ENCODE measurements at places on chromosomes 6 and 20.

GRCh38 chr20:35551503-35551902 lies 9.6 kb downstream of the ERGIC3 start:
- no peak for DNase-seq

DNA sequence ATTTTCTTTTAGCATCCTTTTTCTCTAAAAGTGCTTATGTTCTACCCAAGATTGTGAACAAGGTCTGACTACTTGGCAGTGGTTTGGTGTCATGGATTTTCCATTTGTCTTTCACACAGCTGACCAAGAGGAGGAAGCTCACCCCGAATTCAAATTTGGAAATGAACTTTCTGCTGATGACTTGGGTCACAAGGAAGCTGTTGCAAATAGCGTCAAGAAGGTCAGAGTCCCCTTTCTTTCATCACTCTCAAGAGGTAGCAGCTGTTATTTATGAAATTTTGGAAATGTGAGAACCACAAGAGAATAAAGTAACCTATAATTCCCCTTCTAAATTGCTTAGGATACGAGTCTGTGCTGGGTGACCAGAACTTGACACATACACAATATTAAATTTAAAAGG lies 113.0 kb upstream of the LAMP5 start:
- no peak for DNase-seq

- no peak for DNase-seq
Measured at GRCh38 chr6:74044417-74045096, 348.6 kb downstream of the CD109 start.

GRCh38 chr20:34535857-34536256 lies 19.6 kb downstream of the DYNLRB1 start:
- DNase-seq, result no peak

GRCh38 chr6:159973951-159974350 lies 5.1 kb downstream of the IGF2R start:
- no peak for DNase-seq

DNA sequence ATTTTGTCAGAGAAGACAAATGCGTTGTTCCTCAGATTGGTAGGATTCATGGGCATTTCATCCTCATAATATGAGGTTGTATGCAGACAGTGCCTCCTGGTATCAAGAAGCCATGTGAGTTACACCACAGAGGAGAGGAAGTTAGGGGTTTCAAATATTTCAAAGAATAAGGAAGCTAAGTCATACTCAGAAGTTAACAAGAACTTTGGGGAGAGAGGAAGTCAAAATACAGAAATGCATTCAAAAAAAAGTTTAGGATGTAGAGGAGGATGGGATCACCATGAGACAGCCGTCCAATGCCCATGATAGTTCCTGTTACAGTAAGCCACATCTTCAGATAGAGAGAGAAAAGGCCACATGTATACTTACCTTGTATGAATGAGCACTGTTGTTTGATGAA lies 22.3 kb downstream of the HLA-DOB start:
- DNase-seq, result no peak

- DNase-seq, result no peak
Measured at GRCh38 chr6:18240230-18240629, 24.1 kb downstream of the DEK start.

GRCh38 chr6:75171986-75172385 lies 33.9 kb downstream of the COL12A1 start:
- DNase-seq, result no peak

DNA sequence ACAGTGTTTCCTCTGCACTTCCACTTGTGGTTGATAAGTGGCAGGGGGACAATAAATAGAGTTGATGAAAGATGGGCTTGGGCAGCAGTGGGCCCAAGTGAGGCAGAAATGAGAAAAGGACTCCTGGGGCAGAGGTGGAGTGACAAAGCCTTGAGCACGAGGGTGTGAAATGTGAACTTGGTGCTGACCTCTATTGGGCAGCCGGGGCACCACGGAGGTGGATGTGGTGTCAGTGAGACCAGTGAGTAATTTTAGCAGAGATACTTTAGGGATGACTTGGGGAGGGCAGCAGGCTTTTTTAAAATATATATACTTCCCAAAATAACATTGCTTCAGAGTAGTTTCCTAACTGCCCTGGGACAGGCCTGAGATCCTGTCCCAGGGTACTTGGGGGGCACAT lies 30.6 kb upstream of the MYLK2 start:
- DNase-seq, result no peak

DNA sequence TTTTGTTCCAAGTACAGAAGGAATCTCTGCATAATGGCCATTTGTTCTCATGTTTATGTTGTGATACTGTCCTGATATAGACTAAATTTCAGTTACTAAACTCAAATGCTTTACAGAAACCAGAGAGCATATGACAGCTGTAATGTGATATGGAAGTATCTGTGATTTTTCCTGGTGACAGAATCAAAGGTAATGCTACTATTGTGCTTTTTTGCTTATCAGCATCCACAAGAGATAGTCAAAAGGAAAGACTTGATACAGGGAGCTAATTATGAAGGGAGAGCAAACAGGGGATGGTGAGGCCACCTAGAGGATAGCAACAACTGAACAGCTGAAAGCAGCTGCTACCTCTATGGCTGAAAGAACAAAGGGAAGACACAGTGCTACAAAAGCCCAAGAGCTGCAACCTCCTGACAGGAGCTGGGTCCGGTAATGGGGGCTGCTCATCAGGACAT lies 181.4 kb downstream of the PHF3 start:
- no peak for DNase-seq

GRCh38 chr20:57618091-57618763 lies 2.0 kb downstream of the ZBP1 start:
- no peak for DNase-seq

DNA sequence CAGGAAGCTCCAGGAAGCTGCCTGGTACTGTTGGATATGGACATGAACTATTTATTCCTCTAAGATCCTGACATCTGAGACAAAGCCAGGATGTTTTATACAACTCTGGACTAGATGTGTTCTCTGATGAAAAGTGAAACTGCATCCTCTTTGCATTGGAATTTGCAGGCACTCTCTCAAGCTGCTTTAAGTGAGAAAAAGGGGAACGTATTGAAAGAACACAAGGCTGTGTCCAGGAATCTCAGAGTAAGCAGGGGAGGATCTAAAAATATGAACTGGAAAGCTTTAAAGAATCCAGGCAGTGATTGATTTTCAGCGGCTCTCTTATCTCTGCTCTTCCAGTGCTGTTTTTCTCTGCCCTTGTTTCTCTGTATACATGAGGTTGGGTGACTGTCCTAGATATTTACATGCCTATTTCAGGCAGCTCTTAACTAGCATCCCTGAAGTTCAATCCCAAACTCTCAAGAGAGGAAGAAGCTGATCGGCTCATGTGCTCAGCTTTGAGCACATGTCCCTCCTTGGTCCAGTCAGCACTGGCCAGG lies 193.8 kb downstream of the PLCB4 start:
- no peak for DNase-seq

- DNase-seq, result no peak
Measured at GRCh38 chr20:11852189-11852588, 65.5 kb upstream of the BTBD3 start.

DNA sequence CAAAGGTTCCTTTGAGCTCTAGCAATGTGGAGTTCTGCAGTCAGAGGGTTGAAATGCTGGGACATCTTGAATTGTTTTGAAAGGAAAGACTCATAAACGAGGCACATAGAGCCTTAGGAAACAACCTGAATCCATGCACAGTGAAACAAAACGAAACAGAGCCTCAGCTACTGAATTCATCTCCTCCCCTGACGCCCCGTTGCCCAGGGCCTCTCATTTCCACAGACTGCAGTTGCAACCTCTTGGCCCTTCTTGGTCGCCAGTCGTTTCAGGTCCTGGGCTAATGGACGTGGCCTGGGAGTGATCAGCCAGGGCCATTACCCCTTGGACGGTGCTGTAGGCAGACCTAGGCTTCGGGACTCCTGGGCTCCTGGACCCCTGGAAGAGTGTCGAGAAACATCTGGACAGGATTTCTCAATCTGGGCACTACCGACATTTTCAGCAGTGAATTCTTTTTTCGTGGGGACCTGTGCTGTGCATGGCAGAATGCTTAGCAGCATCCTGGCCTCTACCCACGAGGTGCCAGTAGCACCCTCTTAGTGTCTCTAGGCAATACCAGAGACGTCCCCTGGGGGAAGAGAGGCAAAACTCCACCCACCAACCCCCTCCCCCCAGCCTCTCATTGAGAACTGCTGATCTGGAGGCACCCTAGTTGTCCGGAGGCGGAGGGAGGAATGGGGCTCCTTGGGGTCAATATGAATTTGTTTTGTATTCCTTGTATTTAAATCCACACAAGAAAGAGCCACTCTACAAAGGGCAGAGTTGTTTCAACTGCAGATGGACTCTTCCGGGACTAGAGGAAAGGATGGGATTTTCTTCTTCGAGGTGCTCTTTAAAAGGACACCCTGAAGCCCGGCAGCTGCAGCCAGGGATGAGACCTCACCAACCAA lies 50.2 kb downstream of the TMEM242 start:
- no peak for DNase-seq

- no peak for DNase-seq
Measured at GRCh38 chr20:19916531-19917485, 100.4 kb upstream of the NAA20 start.
